ENCODE measurements at places on chromosomes 16 and 17.
A peak's percentile ranks its signal among the peaks of the same experiment; 100 is the strongest.

GRCh38 chr16:17395849-17396480, 74.8 kb downstream of the XYLT1 start:
- no peak for DNase-seq

GRCh38 chr16:57892447-57893096, 78.4 kb downstream of the CNGB1 start:
- DNase-seq, result peak; percentile 88

DNA sequence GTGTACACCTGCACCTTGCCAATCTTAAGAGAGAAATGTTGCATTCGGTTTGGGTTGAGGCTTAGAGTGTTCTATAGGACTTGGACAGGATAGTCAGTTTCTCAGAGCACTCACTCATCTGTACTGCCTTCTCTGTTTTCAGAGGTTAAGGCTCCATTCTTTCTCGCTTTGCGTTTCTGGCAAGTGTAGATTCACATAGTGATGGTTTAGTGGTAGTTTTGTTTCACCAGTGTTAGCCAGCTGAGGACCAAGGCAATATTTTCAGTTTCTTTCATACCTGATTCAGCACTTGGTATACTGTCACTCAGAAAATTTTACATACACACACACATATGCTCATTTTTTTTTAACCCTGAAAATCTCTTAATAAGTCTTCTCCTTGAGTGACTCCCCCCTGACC, 1.3 kb downstream of the ATXN1L start:
- DNase-seq, result no peak

DNA sequence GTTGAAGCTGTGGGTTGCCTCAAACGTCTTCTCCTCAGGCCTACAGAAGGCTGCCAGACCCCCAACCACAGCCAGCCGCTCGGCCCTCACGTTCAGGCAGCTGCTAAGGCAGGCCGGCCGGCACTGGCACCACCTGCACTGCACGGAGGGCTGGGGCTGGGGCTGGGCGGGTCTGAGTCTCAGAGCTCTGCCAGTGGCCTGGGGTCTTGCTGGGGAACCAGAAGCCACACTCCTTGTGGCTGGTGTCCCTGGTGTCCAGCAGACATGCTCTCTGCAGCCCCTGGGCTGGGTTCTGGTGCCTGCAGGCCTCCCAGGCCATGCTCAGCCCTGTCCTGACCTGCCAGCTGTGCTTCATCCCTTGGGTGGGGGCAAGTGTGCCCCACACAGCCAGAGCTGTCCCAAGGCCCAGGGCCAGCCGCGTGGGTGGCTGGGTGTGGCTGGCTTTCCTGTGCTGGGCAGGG, 42.0 kb downstream of the BAHCC1 start:
- no peak for DNase-seq

- no peak for DNase-seq
Measured at GRCh38 chr16:64269756-64270155, 852.1 kb downstream of the CDH11 start.

GRCh38 chr17:19004421-19005136, at the start of gene FAM83G:
FAM83G (minus strand) TSS chr17:19004764; CDS start chr17:19004041, 723 bp downstream.
- DNase-seq, result peak; percentile 50

DNA sequence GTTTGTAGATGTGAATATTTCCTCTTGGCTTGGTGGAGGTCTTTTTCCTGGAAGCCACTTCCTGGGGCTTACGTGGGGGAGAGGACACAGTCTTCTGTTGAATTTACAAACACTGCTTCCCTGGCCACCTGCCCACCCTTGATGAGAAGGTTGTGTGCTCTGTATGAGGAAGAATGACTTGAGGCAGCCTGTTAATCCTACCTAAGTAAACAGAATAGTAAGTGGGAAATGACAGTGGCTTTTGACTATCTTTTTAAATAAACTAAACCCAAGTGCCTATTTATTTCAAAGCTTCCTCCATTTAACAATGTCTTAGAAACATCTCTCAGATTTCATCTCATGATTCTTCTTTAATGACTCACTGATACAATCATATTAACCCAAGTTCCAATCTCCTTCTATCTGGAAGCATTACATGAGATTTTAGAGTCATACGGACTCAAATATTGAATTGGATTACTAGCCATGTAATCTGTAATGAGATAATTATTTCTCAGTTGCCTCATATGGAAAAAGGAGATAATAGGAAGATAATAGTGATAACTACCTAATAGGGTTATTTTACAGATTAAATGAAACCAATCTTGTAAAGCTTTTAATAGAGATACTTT, 96.6 kb upstream of the SMIM36 start:
- DNase-seq, result no peak

- no peak for DNase-seq
Measured at GRCh38 chr16:6284731-6285130, 1047.9 kb upstream of the RBFOX1 start.

- DNase-seq, result no peak
Measured at GRCh38 chr17:34647511-34647910, 68.1 kb downstream of the TMEM132E start.

DNA sequence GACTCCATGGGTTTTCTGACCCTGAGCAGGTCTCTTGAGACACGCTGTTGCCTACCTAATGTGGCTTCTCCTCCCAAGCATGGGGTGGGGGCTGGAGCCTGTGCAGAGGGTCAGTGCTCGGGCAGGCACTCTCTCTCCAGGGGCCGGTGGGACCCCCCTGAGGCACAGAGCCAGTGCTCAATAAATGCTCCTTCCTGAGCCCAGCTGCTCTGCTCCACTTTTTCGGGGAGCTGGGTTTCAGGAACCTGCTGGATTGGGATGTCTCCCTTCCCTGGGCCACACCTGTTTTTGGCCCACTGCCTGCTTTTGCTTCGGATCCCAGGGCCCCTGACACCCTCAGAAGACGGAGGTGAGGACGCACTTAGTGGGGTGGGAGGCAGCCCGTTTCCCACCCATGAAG, 1.3 kb upstream of the TRIM65 start:
- no peak for DNase-seq

DNA sequence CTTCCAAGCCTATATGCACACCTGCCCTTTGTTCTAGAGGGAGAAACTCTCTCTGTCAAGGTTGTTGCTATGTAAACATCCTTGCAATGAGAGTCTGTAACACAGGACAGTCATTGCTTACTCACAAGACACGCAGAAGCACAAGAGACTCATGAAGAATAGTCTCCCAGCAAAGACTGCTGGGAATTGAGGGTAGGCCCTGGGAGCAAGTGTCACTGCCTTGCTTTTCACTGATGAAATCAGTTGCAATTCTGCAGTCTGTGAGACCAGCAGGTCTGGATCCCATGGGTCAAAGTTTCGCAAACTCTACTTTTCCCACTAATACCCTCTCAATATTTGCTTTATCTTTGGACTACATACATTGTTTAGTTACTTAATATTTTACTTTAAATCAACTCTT, 177.4 kb downstream of the FTO start:
- no peak for DNase-seq

GRCh38 chr16:56348168-56349085, 76.9 kb downstream of the AMFR start:
- DNase-seq, result no peak

- peak; percentile 9 for DNase-seq
Measured at GRCh38 chr16:13315642-13316427, 414.4 kb downstream of the SHISA9 start.

DNA sequence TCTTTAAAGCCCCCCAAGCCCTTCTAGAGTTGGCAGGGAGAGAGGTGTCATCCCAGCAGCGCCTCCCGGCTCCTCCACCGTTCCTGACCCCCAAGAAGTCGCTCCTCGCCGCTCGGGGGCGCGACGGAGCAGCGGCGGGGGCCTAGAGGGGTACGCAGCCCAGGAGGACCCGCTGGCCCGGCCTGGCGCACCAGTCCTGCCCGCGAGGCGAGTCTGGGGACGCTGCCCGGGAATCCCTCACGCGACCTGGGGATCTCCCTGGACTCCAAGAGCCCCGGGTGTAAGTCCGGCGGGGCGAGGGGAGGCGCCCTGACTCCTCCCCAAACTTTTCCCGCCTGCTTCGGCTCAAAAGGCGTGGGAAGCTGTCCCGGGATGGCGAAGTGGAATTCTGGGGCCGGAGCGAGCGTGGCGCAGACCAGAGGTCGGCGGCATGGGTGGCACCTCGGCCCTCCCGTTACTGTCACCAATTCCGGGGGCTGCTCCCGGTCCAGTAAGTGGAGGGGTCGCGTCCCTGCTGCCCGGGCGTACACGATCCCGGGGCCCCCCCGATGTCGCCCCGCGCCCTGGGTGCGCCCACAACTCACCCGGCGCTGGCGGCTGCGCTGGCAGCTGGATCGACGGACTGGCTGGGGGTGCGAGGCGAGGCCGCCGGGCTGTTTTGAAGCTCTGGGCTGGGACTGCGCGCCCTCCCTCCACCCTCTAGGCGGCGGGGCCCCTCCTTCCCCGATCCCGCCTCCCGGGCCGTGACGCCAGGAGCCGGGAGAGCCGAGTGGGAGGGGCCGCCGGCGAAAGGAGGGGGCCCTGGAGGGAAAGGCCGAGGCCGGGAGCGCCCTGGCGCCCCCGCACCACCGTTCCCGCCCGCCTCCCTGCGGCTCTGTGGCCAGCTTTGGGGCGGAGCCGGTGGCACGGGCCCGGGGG, at the start of gene EMP2:
TSS of gene EMP2 (minus strand) at position 634 of the 918 bp plus-strand sequence. CDS start 32,981 bp downstream, outside the sequence.
- peak; percentile 52 for DNase-seq

DNA sequence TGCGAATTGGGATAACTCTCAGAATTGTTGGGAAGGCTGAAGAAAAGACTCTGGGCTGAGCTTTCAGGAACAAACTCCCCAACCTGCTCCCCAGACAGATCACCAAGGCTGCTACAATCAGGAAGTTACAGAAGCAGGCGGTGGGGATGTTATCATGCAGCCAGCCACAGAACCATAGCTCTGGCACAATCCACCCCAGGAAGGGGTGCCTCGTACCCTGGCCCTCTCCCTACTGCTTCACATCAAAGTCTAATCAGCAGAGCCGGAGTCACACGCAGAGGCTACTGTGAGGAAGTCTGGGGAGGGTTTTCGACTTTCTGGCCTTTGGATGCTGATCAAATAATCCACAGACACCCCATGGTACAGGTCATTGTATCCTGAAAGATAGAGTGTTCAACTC, 86.8 kb downstream of the NTN1 start:
- no peak for DNase-seq

- no peak for DNase-seq
Measured at GRCh38 chr16:48383877-48384519, 1.2 kb downstream of the SIAH1 start.

DNA sequence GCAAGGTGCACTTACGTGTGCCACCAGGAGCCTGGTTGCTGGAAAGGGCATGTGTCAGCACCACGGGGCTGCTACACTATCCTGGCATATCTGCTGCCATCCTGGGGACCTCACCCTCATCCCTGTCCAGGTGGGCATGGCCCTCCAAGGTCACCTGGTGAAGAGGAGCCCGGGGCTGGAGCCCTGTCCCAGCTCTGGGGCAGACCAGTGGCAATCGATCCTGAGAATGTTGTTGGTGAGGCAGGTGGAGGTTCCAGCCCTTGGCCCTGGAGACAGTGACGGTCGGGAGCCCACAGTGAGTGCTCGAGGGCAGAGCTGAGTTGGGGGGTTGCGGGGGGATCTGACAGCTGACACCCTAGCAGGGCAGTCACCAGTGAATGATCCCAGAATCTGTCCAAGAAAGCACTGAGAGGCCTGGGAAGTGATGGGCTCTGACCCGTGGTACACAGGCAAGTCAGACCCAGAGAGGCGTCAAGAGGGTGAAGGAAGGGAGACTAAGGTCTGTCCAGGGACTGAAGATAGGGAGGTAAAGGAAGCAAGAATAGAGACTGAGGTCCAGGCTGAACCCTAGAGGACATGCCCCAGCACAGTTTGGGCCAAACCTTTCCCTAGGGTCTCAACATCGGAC, 17.6 kb downstream of the POLR3K start:
- DNase-seq, result no peak

GRCh38 chr16:84720177-84720579, 20.4 kb downstream of the USP10 start:
- DNase-seq, result no peak

DNA sequence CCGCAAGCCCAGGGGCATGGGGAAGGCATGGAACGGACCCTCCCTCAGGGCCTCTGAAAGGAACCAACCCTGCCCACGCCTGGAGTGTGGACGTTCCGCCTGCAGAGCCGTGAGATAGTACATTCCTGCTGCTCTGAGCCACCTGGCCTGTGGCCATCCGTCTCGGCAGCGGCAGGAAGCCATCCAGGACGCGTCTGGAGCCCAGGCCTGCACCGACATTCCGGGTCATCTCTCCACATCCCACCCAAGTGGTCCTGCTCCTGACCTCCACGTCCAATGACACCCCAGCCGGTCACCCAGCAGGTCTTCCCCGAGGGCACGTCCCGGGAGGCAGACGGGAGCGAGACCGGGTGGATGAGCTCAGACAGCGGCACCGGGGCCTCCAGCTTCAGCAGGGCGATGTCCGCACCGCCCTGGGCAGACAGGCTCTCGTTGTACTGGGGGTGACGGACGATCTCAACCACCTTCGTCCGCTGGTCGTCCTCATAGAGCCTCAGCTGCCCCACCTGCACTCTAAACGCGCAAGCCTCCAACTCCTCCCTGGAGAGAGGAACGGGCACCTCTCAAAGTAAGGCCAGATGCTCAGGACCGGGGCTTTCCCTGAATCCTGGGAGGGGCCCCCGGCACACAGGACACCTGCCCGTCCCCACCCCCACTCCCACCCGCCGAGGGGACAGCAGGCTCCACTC, 21.3 kb upstream of the UBE2I start:
- DNase-seq, result no peak

DNA sequence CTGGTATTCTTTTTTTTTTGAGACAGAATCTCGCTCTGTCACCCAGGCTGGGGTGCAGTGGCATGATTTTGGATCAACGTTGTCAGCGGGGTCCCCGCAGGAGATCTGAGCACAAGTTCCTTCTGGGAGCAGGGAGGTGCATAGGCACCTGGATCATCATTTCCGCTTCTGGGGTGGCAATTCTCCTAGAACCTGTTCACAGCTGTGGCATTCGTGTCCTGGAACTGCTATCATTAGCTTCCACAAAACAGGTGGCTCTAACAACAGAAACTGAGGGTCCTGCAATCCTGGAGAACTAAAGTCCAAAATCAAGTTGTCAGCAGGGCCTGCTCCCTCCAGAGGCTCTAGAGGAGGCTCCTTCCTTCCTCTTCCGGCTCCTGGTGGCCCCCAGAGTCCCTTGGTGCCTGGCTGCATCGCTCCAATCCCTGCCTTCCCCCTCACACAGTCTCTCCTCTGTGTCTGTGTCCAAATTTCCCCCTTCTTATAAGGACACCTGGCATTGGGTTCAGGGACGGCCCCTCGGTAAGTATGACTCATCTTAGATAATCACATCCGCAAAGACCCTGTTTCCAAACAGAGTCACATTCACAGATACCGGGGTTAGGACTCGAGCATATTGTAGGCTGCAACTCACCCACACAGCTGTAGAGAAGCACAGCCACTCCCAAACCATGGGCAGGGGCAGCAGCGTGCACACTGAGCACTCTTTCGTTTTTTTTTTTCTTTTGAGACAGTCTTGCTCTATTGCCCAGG, 43.5 kb upstream of the KLHDC4 start:
- no peak for DNase-seq

- no peak for DNase-seq
Measured at GRCh38 chr17:45060382-45060796, 728 bp upstream of the NMT1 start.

GRCh38 chr17:6505425-6506142, 50.8 kb downstream of the PITPNM3 start:
- DNase-seq, result no peak

DNA sequence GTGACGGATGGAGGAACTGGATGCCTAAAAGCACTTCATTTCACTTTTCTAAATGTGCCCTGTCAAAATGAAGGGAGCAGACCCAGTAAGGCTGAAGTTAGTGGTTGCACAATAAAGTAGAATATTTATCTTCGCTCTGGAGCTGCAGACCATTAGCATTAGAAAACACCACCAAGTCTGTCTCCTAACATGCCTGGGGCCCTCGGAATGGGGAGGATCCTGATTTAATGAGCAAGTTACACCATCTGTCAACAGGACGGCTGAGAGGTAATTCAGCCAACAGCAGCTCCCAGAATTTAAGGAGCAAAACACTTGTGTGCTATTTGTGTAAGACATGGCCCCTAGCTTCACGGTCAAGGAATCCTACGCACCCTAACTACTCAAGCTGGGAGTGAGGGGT, 22.3 kb downstream of the CA10 start:
- DNase-seq, result no peak
